Fibroblast of skin of left biceps (primary cell): ENCODE measurements at places on chromosomes 4 and X.

- DNase-seq, result peak; percentile 24
Observed at GRCh38 chr4:25767877-25768725, 94.7 kb downstream of the SEL1L3 start.

- DNase-seq, result peak; percentile 15
Observed at GRCh38 chr4:100417565-100417964, 100.3 kb downstream of the EMCN start.

GRCh38 chr4:98249831-98250230 lies 11.4 kb upstream of the RAP1GDS1 start:
- no peak for DNase-seq

- DNase-seq, result no peak
Observed at GRCh38 chr4:98951710-98952109, 22.8 kb upstream of the EIF4E start.

- no peak for DNase-seq
Observed at GRCh38 chr4:38008571-38009021, 48.4 kb downstream of the PTTG2 start.

- no peak for DNase-seq
Observed at GRCh38 chrX:69024931-69025330, 140.3 kb downstream of the PJA1 start.

DNA sequence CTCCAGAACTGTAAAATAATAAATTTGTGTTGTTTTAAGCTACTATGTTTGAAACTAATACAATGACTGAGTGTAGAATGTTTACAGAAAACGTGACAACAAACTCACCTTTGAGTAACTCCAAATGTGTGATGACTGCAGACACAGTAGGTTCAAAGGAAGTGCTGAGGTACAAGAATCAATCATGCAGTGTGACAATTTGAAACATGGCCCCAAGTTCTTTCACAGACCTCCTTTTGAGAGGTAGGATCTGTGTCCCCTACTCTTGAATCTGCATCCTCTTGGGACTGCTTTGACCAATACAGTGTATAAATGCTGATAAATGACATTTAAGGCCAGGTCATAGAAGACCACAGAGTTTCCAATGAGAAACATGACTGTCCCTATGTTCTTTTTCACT lies 667.7 kb upstream of the DIPK2B start:
- DNase-seq, result no peak

DNA sequence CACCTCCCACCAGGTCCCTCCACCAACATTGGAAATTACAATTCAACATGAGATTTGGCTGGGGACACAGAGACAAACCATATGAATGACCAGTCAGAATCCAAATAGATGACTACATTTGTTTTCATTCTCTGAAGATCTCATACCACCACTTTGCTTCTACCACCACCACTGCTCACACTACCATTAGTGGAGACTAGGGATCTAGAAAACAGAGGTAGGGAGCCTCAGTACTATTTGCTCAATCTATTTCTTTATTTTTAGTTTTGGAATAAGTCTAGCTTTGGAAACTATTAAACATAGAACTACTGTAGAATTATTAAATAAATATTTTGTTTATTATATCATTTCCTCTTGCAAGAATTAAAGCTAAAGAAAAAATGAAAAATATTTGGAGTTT lies 727.9 kb downstream of the CCSER1 start:
- no peak for DNase-seq

GRCh38 chr4:116628598-116628997 lies 456.8 kb downstream of the TRAM1L1 start:
- no peak for DNase-seq

- DNase-seq, result no peak
Observed at GRCh38 chr4:106996490-106996889, 39.6 kb downstream of the DKK2 start.

GRCh38 chr4:102420563-102421398 lies 75.5 kb upstream of the SLC39A8 start:
- peak; percentile 2 for DNase-seq

DNA sequence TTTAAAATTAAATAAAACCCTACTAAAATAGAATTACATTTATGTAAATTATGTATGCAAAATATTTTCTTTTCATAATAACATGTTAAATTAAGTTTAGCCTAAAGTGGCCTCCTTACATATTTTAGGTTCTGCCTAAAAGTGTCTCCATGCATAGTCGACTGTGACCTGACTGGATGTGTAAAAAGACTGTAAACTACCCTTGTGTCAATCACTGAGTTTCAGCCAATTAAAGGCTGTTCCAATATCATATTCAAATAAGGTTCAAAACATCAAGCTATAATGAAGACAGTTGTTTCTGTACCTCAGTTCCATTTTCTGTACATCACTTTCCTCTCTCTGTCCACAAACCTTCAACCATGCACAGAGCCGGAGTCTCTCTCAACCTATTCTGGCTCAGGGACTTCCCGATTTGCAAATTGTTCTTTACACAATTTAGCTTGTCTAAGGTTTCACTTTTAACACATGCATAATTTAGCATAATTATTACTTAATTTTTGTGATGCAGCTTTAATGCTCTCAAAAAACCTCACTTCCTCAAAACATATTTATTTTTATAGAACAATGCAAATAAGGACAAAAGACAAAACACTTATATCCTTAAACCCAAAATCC lies 60.1 kb downstream of the SH3RF1 start:
- no peak for DNase-seq

DNA sequence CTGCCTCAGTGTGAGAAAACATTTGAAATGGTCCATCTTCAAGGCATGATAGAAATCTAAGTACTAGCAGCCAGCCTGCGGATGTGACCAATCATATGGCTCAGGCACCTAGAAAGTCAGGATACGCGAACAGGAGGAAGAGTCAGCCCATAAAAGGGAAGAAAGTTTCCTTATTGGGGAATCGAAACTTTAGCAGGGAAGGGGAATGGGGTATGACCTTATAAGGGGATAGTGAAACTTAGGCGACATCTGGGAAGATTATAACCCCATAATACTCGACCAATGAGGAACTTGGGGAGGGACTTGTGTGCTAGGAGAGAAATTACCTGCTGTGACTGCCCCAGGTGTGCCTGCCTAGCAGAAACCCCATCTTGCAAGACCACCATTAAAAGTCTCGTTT lies 26.2 kb upstream of the PYURF start:
- no peak for DNase-seq

- no peak for DNase-seq
Observed at GRCh38 chr4:90946945-90947344, 819.8 kb downstream of the CCSER1 start.

DNA sequence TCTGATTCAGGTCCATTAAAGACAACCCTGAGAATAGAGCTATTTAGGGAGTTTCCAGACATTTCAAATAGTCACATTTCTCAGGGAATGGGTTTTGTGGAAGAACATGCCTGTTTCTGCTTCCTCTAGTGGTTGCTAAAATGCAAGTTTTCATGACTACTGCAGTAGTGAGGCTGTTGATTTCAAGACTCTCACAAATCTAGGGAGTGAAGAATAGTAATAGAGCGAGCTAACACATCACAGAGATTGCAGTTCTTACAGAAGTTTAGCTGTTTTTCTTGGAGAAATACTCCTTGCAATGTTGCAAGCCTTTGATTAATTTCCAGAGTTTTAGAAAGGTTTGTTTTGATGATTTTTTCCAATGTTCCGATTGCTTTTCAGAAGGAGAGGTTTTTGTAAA lies 610.2 kb upstream of the HTR2C start:
- no peak for DNase-seq

DNA sequence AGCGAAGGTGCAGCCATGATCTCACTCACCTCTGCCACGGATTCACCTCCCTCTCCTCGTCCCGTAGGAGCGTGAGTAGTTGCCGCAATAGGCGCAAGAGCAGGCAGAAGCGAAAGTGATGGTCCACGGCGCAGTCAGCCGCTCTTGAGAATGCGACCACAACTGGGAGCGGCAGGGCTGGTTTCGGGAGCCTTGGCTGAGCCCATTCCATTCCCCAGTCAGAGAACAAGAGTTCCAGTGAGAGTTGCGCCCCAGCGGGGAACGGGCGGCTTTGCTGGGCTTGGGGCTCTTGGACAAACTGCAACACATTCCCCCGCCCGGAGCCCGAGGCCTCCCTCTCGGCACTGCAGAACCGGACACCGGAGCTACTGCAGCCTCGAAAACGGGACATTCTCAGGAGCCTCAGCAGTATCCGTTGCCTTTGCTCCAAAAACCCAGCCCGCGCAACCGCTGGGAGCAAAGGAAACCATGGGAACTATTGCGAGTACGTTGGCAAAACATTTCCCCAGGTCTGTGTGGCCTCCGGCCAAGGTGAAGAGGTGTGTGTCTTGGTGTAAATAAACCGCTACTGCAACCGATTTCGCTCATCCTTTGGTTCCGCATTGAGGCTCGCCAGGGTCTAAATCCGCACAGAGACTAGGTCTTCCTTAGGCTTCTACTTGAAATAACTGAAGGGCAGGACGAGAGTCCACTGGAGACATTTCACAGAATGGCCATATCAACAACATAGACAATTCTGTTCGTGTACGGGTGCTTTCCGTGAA lies 5.7 kb upstream of the ZBTB33 start:
- peak; percentile 44 for DNase-seq

DNA sequence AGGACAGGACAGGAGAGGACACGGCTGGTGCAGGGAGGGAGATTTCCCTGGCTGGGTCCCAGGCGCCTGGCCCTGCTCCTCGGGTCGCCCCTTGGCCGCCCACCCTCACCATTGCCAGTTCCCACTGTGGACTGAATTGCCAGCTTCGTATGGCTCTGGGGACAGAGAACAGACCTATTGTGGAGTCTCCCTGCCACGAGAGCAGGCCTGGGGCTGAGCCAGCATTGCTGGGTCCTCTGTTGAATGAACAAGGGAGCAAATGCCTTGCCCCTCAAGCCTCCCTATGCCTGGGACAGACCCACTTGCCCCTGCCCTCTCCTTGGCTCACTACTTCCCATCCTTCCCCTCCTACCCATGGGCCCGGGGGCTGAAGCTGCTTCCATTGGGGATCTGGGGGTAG lies 4.3 kb downstream of the PLXNA3 start:
- DNase-seq, result no peak

DNA sequence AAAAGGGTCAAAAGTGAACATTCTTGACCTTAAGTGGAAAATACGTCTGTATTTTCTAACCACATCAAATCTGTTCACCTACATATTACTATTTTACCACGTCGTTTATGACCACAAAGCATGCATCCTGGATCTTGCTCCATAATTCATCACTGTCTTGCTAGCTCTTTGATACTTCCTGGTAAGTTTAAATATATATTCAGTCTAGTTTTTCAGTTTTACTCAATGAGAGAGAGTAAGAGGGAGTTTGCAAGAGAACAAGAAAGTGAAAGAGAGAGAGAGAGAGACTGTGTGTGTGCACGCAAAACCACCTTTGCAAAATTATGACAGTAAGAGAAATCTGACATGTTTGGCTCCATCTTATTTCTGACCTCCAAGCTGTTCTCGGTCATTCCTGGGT lies 173.7 kb upstream of the GALNTL6 start:
- no peak for DNase-seq

GRCh38 chr4:115279330-115279729 lies 165.9 kb upstream of the NDST4 start:
- no peak for DNase-seq

DNA sequence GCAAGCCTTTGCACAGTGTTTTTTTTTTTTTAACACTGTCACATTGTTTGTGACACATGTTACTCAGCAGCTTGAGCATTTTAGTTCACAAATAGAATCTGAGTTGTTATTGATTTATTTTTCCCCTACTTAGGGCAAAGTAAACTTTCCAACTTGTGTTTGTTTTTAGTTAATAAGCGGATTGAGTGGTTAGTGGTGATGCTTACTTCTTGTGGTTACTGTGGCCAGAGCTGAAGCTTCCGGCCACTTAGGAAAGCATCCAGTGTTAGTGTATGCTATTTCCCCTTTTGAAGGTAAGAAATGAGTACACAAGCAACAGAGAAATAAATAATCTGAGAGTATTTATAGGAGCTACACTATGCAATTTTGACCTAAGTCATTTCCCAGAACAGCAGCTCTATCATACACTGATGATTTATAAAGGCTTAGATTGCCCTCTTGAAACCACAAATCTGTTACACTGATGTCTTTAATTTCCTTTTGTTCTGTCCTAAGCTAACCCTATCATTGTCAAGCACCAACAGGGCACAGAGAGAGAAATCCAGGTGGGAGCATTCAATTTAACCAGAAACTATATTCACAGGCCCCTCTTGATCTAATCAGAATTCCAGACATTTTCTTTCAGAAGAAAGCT lies 2464.6 kb downstream of the PCDH7 start:
- DNase-seq, result no peak

DNA sequence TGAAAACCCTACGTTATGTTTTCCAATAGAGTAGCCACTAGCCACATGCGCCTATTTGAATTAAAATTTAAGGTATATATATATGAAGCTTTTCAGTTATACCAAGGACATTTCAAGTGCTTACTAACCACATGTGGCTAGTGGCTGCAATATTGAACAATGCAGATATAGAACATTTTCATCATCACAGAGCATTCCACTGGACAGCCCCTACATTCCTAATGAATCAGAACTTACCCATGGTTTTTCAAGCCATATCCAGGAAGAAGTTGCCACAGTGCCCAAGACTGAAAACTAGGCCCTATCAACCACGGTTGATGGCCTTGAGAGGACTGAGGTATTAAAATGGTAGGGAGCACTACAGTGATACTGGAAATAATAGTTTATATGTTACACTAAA lies 29.7 kb downstream of the NEK1 start:
- no peak for DNase-seq

DNA sequence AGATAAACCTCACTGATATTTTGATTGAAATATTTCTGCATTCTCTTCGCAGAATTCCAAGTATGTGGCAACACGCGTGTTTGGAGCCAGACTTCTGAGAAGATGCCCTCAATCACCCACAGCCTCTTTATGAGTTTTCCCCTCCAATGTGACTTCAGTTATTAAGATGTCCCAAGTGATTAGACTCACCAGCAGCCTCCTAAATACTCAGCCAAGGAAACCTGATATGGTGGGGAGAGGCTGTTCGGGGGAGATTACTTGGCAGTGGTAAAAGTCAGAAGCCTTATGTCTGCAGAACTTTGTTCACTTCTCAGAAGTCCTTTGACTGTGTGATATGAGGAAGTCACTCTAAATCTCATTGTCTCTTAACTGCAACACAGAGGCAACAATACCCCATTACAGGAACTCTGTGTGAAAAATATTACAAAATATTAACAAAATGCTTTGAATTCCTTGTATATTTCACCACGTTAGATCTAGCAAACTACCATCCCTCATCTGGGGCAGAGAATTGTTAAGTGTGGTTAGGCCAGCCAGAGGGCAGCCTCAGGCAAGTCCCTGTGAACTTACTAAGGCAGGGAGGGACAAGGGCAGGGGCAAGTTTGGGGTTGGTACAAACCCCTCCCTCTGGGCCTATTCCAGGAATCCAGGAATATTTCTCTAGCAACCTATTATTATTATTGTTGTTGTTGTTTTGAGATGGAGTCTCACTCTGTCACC lies 151.4 kb upstream of the USP9X start:
- DNase-seq, result peak; percentile 62

GRCh38 chr4:6042293-6043063 lies 24.2 kb upstream of the C4orf50 start:
- DNase-seq, result no peak

- no peak for DNase-seq
Observed at GRCh38 chr4:80215449-80216052, 18.2 kb downstream of the PRDM8 start.

GRCh38 chrX:15855568-15856221 lies 1.1 kb upstream of the AP1S2 start:
- DNase-seq, result no peak
